Suppressor macrophage treated with lipopolysaccharide for 1 hour (primary cell): ENCODE measurements at places on chromosomes 5 and 9.

GRCh38 chr9:14215614-14216013 is 98.3 kb downstream of the NFIB start:
- DNase-seq, result no peak

- DNase-seq, result no peak
These were observed 144.3 kb upstream of the RAPGEF1 start for GRCh38 chr9:131884222-131884621.

- no peak for DNase-seq
These were observed 216.1 kb downstream of the TLE1 start for GRCh38 chr9:81473206-81473605.

- DNase-seq, result no peak
These were observed 175.2 kb downstream of the GAPVD1 start for GRCh38 chr9:125436613-125437443.

DNA sequence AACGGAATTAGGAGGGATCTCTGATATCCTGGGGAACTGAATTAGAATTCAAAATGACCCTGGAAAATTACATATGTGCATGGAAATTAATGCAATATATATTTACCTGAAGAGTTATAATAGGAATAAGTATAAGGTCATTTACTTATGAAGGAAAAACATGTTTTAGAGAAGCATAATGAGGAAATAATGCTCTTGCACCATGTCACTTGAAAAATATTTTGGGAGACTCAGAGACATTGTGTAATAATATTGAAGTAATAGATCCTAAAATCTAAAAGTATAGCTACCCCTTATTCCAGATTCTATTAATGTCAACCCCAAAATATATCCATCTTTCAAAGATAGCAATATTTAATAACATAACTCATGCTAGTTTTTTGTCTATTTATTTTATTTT is 28.4 kb downstream of the SPZ1 start:
- peak; percentile 61 for DNase-seq

DNA sequence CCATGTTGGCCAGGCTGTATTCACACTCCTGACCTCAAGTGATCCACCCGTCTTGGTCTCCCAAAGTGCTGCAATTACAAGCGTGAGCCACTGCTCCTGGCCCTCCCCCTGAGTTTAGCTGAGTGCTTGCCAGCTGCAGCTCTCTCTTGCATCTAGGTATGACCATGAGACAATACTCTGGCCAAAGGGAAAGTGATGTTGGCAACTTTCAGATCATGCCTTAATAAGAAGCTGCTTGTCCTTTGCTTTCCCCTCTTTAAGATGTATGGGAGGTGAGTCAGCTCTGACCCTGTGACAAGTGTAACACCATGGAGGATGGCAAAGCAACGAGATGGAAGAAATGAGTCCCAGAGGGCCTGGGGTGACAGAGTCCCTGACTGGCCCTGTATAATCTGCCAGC is 18.7 kb upstream of the DCAF12 start:
- peak; percentile 35 for DNase-seq

DNA sequence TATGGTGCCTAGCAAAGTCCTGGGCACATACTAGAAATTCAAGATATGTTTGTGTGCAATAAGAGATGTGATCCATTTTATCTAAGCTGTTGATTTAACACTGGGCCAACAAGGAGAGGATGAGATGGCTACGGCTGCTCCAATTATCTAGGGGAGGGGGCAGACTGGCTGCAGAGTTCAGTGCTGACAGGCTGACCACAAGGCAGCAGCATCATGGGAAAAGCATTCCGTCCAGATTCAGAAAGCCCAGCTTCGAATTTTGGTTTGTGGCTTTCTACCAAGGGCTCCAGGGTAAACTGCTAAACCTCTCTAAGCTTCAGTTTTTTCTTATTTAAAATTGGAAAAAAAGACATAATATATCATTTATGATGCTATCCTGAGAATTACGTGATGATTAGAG is 385.1 kb upstream of the DAP start:
- no peak for DNase-seq

- DNase-seq, result no peak
These were observed 11.3 kb downstream of the FRMD3 start for GRCh38 chr9:83526901-83527300.

- no peak for DNase-seq
These were observed 245.4 kb downstream of the PBX3 start for GRCh38 chr9:125992557-125992956.

- DNase-seq, result no peak
These were observed 77.2 kb upstream of the OSMR start for GRCh38 chr5:38768412-38769211.

GRCh38 chr5:89967771-89968444 is 441.6 kb downstream of the CETN3 start:
- DNase-seq, result peak; percentile 64

GRCh38 chr9:81776390-81776789 is 87.0 kb upstream of the TLE1 start:
- peak; percentile 8 for DNase-seq

- DNase-seq, result no peak
These were observed 8.9 kb downstream of the IRX1 start for GRCh38 chr5:3604501-3604900.
